NCI-H1436 (cell line): ENCODE measurements at places on chromosomes 12 and 14.

DNA sequence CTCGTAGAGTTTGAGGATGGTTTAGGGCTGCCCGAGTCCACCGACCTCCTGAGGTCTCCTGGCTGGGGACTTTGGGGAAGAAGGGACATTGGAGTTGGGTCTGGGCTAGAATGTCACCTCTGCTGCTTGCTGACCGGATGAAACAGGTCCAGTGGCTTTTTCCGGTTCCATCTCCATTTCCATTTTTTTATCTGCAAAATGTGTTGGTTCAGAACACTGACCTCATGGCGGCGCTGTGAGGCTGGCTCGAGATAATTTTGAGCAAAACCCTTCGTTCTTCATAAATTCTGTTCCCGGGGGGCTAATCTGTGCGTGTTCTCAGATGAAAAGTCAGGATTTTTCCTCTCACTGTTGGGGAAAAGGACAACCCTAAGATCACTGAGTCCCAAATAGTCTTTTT lies 11.7 kb upstream of the MYL2 start:
- DNase-seq, result no peak

GRCh38 chr12:80353254-80353653 lies 90.8 kb upstream of the PTPRQ start:
- no peak for DNase-seq

DNA sequence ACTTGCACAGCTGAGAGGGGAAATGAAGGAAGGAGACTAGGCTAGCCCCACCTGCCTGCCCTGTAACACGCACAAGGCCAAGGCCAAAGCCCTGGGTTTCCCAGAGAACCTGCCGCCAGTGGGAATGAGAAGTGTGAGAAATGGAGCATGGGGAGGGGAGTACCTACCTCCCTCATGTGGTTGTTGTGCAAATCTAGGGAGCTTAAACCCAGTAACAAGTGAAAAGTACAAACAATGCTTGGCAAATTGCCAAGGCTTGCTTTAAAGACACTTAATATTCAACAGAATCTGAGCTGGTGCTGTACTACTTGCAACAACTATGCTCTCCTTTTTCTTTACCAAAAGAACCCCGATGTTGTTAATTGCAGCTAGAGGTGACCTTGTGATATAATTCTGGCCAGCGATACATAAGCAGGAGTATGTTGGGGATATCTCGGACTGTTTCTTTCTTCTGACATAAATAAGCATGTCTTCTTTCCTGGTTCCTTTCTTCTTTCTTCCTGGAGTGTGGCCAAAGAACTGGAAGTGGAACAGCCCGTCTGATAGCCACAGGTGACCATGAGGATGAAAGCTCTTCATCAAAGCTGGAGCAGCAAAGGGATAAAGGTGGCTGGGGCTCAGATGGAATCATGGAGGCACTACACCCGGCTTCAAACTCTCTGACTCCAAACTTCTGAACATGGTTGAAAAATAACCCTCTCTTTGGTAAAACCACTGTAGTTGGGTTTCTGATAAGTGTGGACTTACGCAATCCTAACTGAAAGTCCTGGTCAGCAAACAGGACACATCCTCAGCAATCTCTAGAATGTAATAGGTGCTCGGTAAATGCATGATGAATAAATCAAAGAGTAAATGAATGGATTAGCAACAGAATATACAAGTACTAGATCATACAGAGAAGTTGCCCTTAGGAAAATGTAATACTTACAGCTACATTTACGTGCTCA lies 207.9 kb downstream of the NUAK1 start:
- DNase-seq, result no peak

DNA sequence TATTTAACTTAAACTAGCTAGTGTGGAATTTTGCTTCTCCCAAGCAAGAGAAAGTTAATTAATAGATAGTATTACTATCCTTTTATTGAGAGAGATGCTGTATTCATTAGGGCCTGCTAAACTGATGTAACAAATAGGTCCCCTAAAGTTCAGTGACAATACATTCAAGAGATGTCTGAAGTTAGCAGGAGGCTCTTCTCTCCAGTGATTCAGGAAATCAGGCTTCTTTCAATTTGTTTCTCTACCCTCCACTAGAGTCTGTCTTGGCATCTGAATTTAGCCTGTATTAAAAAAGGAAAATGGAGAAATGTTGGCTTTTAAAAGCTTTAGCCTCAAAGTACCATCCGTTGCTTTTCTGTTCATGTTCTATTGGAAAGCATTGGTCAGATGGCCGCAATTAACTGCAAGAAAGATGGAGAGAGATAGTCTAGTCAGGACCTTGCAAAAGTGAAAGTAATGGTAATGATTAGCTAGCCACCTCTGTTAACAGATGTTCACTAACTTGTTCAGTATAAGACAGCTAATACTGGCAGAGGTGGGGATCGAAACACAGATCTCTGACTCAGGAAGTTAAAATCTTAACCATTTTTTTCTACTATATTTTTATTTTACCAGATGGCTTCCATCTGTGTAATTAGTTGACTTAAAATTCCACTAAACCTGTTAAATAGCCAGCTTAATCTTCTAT lies 786.8 kb downstream of the TMTC2 start:
- DNase-seq, result no peak

- DNase-seq, result no peak
Observed at GRCh38 chr14:84485036-84485435, 1044.9 kb upstream of the FLRT2 start.

DNA sequence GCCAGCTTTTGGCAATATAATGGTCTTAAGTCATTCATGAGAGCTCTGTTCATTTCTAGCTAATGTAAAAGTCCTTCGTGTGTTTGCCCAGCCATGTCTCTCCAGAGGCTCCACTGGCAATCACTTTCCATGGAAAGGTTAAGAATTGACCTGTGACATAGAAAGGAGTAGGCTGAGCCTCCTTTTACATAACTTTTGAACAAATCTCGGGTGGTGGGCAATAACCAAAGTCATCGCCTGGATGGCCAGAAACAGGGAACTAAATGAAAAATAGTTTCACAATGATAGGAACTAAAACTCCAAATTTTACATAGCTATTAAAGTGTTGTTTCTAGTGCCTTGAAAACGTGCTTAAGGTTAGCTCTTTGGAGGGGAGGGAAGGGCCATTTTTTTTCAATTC lies 6.5 kb downstream of the BHLHE41 start:
- DNase-seq, result no peak

- no peak for DNase-seq
Observed at GRCh38 chr12:118299791-118300460, 72.8 kb downstream of the TAOK3 start.

DNA sequence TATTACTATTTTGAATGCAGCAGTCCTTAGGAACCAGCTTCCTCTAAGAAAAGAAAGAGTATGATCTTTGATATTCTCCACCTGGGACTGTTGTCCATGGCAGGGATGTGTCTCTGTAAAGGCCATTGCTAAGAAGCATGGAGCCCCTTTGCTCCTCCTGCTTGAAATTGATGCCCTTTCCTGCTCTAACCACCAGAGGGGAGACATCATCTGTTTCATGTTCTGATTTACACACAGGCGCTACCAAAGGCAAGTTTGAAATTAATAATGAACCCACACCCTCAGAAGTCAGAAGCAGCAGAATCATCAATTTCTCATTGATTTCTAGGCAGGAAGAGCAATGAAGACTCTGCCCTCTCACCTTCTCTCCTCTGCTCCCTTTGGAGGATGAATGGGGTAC lies 253.8 kb downstream of the RMST start:
- DNase-seq, result no peak

DNA sequence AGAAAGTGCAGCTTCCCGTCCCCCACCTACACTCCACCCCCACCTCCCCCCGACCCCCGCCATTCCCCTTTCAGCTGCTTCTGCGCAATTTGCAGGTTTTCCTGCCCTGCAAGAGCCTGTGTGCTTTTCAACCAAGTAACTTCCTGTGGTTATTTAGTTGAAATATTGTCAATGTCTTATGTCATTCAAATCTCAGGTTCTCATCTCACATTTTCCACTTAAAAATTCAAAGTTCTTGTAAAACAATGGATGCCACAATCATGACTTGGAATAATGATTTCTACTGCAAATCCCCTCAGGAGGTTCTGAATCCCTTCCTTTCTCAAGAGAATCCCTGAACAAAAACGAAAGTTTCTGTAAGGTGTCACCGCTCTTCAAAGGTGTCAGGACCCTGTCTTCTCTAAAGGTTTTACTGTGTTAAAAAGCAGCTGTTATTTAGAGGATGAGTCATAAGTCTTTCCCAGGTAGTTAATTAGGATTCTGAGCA lies 31.6 kb downstream of the WBP11 start:
- no peak for DNase-seq

GRCh38 chr14:68215629-68216028 lies 396.1 kb downstream of the RAD51B start:
- DNase-seq, result no peak

DNA sequence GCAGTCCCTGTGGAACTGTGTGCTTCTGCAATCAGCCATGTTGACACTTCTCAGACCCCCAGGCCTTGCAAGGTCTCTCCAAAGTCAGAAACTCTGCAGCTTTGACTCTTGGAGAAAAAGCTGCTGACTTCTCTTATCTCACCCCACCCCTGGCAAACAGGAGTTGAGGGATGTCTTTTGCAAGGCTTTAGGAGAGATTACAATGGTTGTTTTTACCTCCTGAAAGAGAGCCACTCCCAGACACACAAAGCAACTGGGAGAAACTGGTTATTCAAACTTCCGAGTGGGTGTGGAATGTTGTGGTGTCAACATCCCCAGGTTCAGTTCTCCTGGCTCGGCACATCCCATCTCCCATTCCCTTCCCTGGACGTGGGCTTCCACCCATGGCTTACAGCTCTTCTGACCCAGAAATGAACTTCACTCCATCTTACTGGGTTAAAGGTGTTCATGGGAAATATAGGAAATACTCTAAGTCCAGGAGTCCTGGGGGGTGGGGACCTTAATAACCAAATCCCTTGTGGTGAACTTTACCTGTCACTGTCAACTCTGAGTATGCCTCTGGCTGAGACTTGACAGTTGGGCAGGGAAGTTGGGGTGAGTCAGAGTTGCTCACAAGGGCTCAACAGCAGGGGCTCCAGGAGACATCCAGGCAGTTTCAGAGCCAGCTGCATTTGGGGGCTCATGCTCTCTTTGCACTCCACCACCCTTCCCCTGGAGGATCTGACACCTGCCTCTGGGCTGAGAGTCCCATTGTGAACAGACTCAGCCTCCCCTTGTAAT lies 41.9 kb downstream of the CCDC177 start:
- no peak for DNase-seq

DNA sequence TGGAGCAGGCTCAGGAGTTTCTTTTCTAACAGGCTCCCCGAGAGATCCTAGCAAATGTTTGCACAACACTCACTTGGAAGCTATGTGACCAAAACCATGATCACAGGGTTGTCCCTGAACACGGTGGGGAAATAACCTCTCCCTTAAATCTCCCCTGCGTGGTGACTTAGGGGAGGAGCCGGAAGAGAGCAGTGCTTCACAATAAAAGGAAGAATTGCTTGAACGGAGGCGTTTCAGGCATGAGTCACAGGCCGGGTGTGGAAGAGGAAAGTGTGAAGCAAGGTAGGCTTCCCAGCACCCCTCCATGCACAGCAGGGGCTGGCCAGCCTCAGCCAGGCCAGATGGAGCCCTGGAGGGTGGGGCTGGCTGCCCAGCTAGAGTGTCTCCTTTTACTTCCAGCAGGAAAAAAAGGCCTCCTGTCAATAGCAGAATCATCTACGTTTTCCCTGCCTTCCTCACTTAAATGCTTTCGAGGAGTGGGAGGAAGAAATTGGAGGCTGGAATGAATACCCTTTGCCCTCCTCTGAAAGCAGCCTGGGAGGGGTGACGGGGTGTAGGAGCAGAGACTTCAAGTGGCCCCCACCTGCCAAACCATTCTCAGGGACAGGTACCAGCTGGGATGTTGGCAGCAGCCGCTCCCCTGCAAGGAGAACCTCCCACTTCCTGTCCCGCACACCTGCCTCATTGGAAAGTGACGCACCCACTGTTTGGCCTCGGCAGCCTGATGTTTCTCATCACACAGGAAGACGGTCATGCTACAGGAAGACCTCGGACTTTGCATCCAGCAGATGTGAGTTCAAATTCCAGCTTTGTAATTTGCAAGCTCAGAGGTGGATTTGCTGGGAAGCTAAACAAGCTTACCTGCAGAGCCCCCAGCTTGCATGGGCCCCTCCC lies 30.1 kb upstream of the PPP2R5C start:
- peak; percentile 58 for DNase-seq

- no peak for DNase-seq
Observed at GRCh38 chr14:45144658-45145057, 8.9 kb downstream of the FANCM start.

DNA sequence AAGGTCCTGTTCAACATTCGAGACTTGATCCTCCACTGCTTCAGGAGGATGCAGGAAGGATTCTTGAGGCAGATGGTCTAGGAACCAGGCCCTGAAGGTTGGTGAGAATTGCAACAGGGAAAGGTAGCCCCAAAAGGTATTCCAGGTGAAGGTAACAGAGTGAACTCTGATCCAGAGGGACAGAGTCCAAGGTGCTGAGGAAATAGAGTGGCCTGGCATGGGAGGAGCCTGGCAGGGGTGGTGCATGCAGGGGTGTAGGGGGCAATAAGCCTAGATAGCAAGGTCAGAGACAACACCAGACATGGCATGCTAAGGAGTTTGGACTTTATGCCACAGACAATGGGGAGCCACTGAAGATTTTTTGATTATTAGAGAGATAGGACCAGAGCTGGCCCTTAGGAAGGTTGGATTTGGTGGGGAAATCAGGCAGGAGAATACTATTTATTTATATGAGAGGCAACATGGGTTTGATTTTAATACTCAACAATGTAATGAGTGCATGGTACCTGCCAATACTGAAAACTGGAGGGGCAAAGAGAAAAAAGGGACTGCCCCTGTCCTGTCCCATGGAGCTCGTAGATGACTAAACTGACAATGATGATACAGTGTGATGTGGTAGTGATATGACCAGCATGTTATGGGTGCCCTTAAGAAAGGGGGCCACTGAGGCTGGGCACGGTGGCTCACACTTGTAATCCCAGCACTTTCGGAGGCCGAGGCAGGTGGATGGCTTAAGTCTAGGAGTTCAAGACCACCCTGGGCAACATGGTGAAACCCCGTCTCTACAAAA lies 50.5 kb upstream of the TMED10 start:
- no peak for DNase-seq

DNA sequence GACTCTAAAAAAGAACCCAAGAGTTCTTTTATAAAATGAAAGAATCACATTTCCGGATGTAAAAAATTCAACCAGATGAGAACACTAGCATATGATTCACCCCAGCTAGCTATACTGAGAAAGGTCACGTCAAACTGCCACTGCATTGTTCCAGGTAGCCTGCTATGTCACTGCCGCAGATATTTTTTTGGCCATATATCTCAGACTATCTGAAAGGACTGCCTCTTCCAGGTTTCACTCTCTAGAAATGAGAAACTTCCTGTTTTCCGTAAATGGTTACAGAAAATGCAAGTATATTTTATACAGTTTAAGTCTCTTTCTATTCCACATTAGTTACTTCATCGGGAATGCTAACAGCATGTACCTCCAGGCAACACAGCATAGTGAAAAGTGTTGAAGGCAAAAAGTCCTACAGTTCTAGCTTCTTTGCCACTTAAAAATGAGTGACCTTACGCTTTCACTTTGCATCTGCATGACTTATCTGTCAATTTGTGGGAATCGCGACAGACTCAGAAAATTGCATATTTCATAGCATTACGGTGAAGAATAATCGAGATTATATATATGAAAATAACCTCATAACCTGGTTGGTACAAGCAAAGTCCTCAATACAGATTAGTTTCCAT lies 105.2 kb downstream of the MED13L start:
- DNase-seq, result no peak
